ENCODE measurements at places on chromosomes 12 and 14. TPM values are rescaled to one million over a fixed set of nuclear protein-coding genes. Genes with fewer than 3 reads are reported as not detected.

DNA sequence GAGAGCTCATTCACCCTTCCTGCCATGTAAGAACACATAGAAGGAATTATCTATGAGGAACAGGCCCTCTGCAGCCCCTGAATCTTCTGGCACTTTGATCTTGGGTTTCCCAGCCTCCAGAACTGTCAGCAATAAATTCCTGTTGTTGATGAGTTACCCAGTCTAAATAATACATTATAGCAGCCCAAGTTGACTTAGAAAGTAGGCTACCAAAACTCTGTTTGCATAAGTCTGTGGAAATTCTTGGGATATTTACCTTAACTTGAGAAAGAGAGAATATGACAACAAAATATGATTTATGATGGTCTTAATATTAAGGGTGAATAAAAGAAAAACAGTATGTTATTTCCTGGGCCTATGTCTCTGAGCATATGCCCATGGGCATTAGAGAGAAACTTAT, 433.0 kb upstream of the LMO3 start:
- no peaks in the 10 kb centered on the region for H3K4me1 ChIP-seq
- no peak for DNase-seq
- no peaks in the 10 kb centered on the region for H3K27me3 ChIP-seq
- H3K36me3 ChIP-seq = no peaks in the 10 kb centered on the region
- no peak overlapping the region for H3K27ac ChIP-seq

- DNase-seq = peak; percentile 25
- H3K27me3 ChIP-seq = no peaks in the 10 kb centered on the region
- H3K4me3 ChIP-seq = peak overlapping the region; percentile 98
Measured at GRCh38 chr12:120497524-120498150, 1.7 kb downstream of the DYNLL1 start.

DNA sequence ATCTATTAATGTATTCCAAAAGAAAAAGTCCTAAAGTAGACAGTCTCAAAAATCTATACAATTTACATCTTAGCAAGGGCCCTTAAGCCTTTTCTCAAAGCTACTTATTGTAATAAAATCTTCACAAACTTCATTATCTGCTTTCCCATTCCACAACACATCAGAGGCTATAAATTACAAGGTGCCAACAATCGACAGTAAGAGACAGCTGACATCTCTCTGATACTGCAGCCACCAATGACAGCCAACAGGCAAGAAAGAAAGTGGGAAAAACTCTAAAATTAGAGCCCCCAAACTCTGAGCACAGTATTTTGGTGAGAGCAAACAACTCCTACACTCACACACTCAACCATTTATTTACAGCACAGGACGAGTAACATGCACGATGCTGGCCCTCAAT, 2.2 kb downstream of the ANGEL1 start:
- no peak for DNase-seq
- H3K27ac ChIP-seq = peak overlapping the region; percentile 27
- H3K27me3 ChIP-seq = no peaks in the 10 kb centered on the region
- H3K4me3 ChIP-seq = peak overlapping the region; percentile 92
- peaks cover 9% of the 10 kb centered on the region for H3K4me1 ChIP-seq

- no peaks in the 10 kb centered on the region for H3K4me1 ChIP-seq
- H3K27ac ChIP-seq = no peak overlapping the region
- H3K36me3 ChIP-seq = no peaks in the 10 kb centered on the region
- DNase-seq = peak; percentile 5
- no peak overlapping the region for H3K4me3 ChIP-seq
Measured at GRCh38 chr14:96160076-96160912, 44.3 kb upstream of the BDKRB2 start.

DNA sequence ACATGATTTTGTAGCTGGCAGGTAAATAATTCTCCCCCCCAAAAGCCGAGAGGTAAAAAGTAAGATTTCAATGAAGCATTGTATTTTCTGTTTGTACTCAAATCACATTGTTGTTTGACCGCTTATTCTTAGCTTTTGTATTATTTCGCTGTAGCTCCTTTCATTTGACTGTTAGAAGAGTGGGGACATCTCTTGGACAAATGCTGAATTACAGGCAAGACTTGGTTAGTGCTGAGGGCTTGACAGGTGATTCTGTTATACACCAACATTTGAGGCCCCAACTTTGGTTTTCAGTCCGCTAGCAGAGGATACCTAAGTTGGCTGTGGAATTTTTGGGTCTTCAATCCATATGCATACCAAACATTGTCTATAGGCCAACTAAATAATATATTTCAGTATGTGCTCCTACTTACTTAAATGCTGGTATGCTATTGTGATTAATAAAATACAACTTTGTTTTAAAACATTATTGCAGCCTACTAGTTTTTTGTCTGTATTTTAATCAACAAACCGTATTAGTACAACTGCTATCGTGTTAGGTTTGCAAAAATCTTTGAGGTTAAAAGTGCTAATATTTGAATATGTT, 102.2 kb downstream of the ERC1 start:
- no peak for DNase-seq
- no peaks in the 10 kb centered on the region for H3K27me3 ChIP-seq
- H3K36me3 ChIP-seq = no peaks in the 10 kb centered on the region

DNA sequence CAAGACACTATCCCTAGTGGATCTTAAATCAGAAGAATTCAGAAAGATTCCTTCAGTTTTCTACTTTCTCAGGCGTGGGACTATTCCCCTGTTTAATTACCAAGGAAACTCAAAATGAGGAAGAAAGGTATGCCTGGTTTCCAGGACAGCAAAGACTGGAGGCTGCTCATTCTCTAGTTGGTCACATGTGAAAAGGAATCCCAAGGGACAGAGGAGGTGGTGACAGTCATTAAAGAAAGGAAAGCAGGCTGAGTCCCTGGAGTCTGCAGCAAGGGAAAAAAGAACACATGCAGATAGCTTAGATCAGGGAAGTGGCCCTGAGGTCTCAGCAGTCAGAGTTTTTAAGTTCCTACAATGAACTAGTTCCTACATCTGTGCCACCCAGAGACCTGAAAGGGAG, 165.4 kb upstream of the CCDC198 start:
- H3K4me3 ChIP-seq = no peak overlapping the region
- no peaks in the 10 kb centered on the region for H3K4me1 ChIP-seq

- H3K27ac ChIP-seq = no peak overlapping the region
- H3K27me3 ChIP-seq = no peaks in the 10 kb centered on the region
- no peak for DNase-seq
- no peaks in the 10 kb centered on the region for H3K4me1 ChIP-seq
- H3K36me3 ChIP-seq = no peaks in the 10 kb centered on the region
Measured at GRCh38 chr12:85782711-85783110, 53.5 kb downstream of the RASSF9 start.

GRCh38 chr14:104341532-104342434, 203.4 kb downstream of the KIF26A start:
- H3K36me3 ChIP-seq = no peaks in the 10 kb centered on the region
- no peaks in the 10 kb centered on the region for H3K27me3 ChIP-seq
- H3K4me1 ChIP-seq = no peaks in the 10 kb centered on the region
- peak; percentile 17 for DNase-seq

- H3K27ac ChIP-seq = no peak overlapping the region
- DNase-seq = no peak
- no peak overlapping the region for H3K4me3 ChIP-seq
- no peaks in the 10 kb centered on the region for H3K36me3 ChIP-seq
- no peaks in the 10 kb centered on the region for H3K27me3 ChIP-seq
- no peaks in the 10 kb centered on the region for H3K4me1 ChIP-seq
Measured at GRCh38 chr12:131536766-131537165, 174.1 kb upstream of the SFSWAP start.

GRCh38 chr12:109744986-109745942, 31.6 kb downstream of the FAM222A start:
- H3K4me1 ChIP-seq = no peaks in the 10 kb centered on the region
- no peak overlapping the region for H3K4me3 ChIP-seq
- H3K36me3 ChIP-seq = no peaks in the 10 kb centered on the region
- peak; percentile 42 for DNase-seq
- peak overlapping the region; percentile 1 for H3K27ac ChIP-seq

DNA sequence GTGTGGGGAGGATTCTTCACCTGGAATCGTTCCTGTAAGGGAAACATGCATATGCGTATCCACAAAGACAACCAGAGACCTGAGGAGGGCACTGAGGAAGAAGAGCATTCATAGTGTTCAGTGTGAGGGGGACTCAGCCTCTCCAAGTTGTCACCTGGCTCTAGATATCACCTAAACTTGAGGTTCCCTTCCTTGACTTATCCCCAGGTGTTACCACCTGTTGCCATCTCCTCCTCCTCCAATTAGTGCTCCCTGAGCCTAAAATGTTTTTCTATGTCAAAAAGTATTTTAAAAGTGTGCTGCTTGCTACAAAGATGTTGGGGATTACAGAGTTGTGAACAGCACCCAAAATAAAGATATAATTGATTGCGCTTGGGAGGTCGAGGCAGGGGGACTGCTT, 41.0 kb downstream of the FMNL3 start:
- no peak overlapping the region for H3K4me3 ChIP-seq
- no peaks in the 10 kb centered on the region for H3K27me3 ChIP-seq
- H3K36me3 ChIP-seq = no peaks in the 10 kb centered on the region
- H3K27ac ChIP-seq = no peak overlapping the region
- peaks cover 16% of the 10 kb centered on the region for H3K4me1 ChIP-seq

GRCh38 chr12:109707470-109707821, 6.2 kb upstream of the FAM222A start:
- no peaks in the 10 kb centered on the region for H3K4me1 ChIP-seq
- H3K27ac ChIP-seq = no peak overlapping the region
- DNase-seq = no peak

DNA sequence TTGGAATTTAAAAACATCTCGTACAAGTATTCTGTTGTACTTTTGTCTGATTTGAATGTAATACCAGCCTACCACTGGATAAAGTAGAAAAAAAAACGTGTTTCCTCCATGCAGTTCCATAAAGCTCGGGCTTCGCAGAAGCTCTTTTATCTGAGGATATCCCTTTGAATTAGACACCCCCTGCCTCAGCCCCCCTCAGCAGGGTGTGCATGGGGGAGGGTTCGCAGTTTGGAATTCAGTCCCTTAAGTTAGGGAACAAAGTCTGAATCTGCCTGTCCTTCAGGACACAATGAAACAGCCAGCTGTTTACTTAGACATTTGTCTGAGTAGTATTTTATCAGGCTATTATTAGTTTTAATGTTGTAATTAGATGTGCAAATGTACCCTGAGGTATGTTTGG, 234.0 kb upstream of the CAND1 start:
- no peak overlapping the region for H3K27ac ChIP-seq
- H3K4me1 ChIP-seq = no peaks in the 10 kb centered on the region
- no peak for DNase-seq

DNA sequence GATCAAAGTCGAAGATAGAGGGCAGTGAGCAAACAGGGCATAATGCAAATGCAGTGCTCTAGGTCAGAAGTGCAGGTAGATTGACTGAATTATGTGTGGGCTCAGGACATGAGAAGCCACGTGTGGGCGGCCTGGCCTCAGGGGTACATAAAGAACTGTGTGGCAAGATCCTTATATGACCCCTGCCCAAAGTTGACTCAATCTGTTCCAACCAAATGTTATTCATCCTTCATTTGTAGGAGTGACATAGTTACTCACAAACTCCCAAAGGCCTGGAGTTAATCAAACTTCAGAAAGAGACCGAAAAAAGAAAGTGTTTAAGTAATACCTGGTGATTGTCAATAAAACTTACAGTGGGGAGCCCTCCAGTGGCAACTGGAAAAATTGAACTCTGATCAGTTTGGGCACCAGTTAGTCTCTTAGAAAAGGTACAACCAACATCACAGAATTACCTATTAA, 150.4 kb upstream of the FAR2 start:
- no peaks in the 10 kb centered on the region for H3K27me3 ChIP-seq
- no peak overlapping the region for H3K4me3 ChIP-seq
- no peaks in the 10 kb centered on the region for H3K36me3 ChIP-seq
- H3K4me1 ChIP-seq = peaks cover 4% of the 10 kb centered on the region

- peak overlapping the region; percentile 36 for H3K27ac ChIP-seq
- H3K36me3 ChIP-seq = no peaks in the 10 kb centered on the region
- H3K4me1 ChIP-seq = no peaks in the 10 kb centered on the region
- H3K27me3 ChIP-seq = no peaks in the 10 kb centered on the region
Measured at GRCh38 chr14:55448141-55448614, 7.8 kb upstream of the TBPL2 start.

- no peaks in the 10 kb centered on the region for H3K27me3 ChIP-seq
- no peaks in the 10 kb centered on the region for H3K4me1 ChIP-seq
- no peak overlapping the region for H3K27ac ChIP-seq
- no peaks in the 10 kb centered on the region for H3K36me3 ChIP-seq
Measured at GRCh38 chr12:74899031-74899829, 310.4 kb downstream of the KCNC2 start.

- no peaks in the 10 kb centered on the region for H3K4me1 ChIP-seq
- H3K27ac ChIP-seq = peak overlapping the region; percentile 89
- no peak overlapping the region for H3K4me3 ChIP-seq
- no peaks in the 10 kb centered on the region for H3K27me3 ChIP-seq
Measured at GRCh38 chr12:11729008-11729407, 79.5 kb downstream of the ETV6 start.

DNA sequence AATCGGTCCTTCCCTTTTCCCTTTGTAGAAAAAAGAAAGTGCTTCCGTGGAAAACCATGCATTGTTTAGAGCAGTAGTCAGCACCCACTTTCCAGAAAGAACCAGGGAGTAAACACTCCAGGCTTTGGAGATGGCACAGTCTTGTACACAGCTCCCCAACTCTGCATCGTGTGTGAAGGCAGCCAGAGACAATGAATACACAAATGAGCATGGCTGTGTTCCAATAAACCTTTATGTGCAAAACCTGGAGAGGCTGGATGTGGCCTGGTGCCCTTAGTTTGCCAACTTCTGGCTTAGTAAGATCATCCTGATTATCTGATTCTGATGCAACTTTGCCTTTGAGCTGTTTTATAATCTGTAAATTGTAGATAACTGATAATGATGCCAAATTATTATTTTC, 463.4 kb upstream of the TMEM132C start:
- no peak for DNase-seq
- H3K27me3 ChIP-seq = no peaks in the 10 kb centered on the region
- no peak overlapping the region for H3K27ac ChIP-seq
- H3K36me3 ChIP-seq = no peaks in the 10 kb centered on the region
- no peaks in the 10 kb centered on the region for H3K4me1 ChIP-seq
- no peak overlapping the region for H3K4me3 ChIP-seq

The KRT72 gene
- total RNA-seq = not detected

The SERPINA1 gene
- total RNA-seq = 7.5 TPM

The MYBPC1 gene
- 0.64 TPM for total RNA-seq

The PIWIL1 gene
- not detected for total RNA-seq

The TSHR gene
- not detected for total RNA-seq

The SDSL gene
- 4.9 TPM for total RNA-seq

All from breast epithelium (tissue), 4 donors.